ENCODE measurements at places on chromosomes 12 and 14. TPM values are rescaled to one million over a fixed set of nuclear protein-coding genes. Genes with fewer than 3 reads are reported as not detected.

GRCh38 chr12:81668475-81668874 is 90.7 kb downstream of the PPFIA2 start:
- no peak overlapping the region for H3K4me3 ChIP-seq
- H3K36me3 ChIP-seq = no peaks in the 10 kb centered on the region
- no peak for DNase-seq
- no peaks in the 10 kb centered on the region for H3K27me3 ChIP-seq

GRCh38 chr12:14612250-14612649 is 44.6 kb upstream of the PLBD1 start:
- DNase-seq = no peak
- H3K4me3 ChIP-seq = no peak overlapping the region
- no peaks in the 10 kb centered on the region for H3K36me3 ChIP-seq
- no peak overlapping the region for H3K27ac ChIP-seq
- H3K27me3 ChIP-seq = no peaks in the 10 kb centered on the region

GRCh38 chr14:103859416-103860202 is 12.2 kb upstream of the PPP1R13B start:
- no peaks in the 10 kb centered on the region for H3K36me3 ChIP-seq
- peaks cover 10% of the 10 kb centered on the region for H3K4me1 ChIP-seq
- no peak overlapping the region for H3K4me3 ChIP-seq
- no peaks in the 10 kb centered on the region for H3K27me3 ChIP-seq
- H3K27ac ChIP-seq = no peak overlapping the region

DNA sequence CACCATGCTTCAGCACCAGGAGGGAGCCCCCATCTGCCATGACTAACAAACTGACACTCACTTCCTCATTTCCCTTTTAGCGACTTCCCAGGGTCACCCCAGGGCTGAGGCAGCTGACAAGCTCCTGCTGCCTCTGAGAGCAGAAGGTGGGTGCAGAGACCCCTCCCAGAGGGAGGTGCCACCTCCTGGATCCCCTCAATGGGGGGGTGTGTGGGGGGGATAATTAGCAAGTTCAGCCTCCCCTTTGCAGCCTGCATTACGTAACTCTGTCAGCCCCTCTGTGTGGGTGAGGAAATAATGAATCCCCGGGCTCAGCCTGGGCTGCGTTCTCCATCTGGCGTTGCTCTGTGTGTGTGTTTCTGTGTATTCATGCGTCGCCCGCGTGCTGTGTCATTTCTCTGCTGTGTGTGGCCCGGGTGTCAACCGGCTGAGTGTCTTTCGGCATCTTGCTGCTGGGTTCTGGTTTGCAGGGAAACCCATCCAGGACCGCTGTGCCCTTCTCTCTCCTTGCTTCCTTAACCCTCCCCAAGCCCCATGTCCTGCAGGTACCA is 28.0 kb downstream of the NOS1 start:
- H3K27me3 ChIP-seq = no peaks in the 10 kb centered on the region
- H3K36me3 ChIP-seq = no peaks in the 10 kb centered on the region
- no peaks in the 10 kb centered on the region for H3K4me1 ChIP-seq
- no peak overlapping the region for H3K27ac ChIP-seq

DNA sequence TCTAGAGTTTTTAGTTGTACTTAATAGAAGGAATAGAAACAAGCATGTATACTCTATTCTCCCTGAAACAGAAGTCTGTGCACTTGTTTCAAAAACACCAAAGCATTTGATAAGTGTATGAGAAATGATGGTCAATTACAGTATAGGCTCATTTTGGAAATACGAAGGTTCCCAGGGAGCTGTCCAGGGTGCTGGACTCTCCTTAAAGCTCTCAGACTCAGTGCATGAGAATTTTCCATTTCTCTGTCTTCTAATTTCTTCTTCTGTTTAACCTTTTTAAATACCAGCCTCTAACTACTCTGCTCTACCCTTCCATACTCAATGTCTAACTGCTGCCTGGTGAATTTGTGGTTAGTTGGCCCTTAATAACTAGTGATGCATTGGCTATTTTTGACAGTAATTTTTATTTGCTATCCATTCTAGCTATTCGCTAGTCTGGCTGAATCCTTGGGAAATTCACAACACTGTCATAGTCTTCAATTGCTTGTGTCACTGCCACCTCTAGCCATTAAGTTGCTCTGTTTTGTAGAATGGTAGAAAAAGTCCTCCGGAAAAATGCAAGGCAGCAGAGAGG is 229.2 kb downstream of the NRXN3 start:
- DNase-seq = no peak
- H3K27me3 ChIP-seq = peaks cover 6% of the 10 kb centered on the region
- no peak overlapping the region for H3K4me3 ChIP-seq
- no peaks in the 10 kb centered on the region for H3K36me3 ChIP-seq
- no peak overlapping the region for H3K27ac ChIP-seq

- DNase-seq = no peak
- H3K36me3 ChIP-seq = no peaks in the 10 kb centered on the region
- H3K27me3 ChIP-seq = no peaks in the 10 kb centered on the region
- H3K27ac ChIP-seq = no peak overlapping the region
- H3K4me1 ChIP-seq = peaks cover 3% of the 10 kb centered on the region
- H3K4me3 ChIP-seq = no peak overlapping the region
Measured at GRCh38 chr14:101708853-101709532, 52.5 kb upstream of the PPP2R5C start.

DNA sequence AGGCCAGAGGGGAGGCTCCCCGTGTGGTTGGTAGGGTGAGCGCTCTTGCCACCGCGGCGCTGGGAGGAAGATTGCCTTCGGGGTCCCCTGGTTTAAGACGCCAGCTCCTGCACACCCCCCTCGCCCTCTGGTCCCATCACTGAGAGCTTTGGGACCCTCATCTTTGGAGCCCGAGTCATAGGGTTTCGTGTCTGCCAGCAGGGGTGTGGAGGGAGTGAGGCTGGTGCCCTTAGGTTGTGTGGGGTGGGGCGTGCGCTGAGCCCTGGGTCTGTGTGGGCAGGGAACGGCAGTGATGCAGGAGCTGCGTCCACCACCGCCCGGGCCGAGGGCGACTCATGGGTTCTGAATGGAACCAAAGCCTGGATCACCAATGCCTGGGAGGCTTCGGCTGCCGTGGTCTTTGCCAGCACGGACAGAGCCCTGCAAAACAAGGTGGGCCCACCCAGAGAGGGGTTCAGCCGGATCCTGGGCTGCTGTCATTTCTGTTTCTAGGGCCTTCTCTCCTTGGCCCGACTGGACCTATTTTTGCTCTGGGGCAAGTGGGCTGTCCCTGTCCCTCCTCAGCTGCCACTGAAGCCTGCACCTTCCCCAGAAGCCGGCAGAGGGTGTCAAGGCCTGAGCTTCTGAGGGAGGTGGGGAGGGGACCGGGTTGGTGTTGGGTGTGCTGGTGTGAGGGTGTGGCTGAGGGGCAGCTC is 12.1 kb downstream of the ACADS start:
- no peaks in the 10 kb centered on the region for H3K27me3 ChIP-seq
- no peak overlapping the region for H3K27ac ChIP-seq
- no peak overlapping the region for H3K4me3 ChIP-seq
- DNase-seq = no peak
- H3K4me1 ChIP-seq = no peaks in the 10 kb centered on the region

- H3K4me1 ChIP-seq = no peaks in the 10 kb centered on the region
- no peaks in the 10 kb centered on the region for H3K36me3 ChIP-seq
- no peak for DNase-seq
- no peak overlapping the region for H3K27ac ChIP-seq
- no peak overlapping the region for H3K4me3 ChIP-seq
Measured at GRCh38 chr14:72883961-72884360, 9.9 kb downstream of the DPF3 start.

DNA sequence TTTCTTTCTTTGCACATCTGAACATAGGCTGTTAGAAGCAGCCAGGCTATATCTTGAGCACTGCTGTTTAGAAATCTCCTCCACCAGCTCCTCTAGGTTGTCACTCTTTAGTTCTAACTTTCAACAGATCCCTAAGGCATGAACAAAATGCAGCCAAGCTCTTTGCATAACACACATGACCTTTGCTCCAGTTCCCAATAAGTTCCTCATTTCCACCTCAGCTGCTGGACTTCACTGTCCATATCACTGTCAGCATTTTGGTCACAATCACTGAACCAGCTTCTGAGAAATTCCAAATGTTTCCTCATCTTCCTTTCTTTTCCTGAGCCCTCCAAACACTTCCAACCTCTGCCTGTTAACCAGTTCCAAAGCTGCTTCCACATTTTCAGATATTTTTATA is 27.6 kb upstream of the C14orf132 start:
- no peaks in the 10 kb centered on the region for H3K4me1 ChIP-seq
- H3K27ac ChIP-seq = no peak overlapping the region
- no peaks in the 10 kb centered on the region for H3K36me3 ChIP-seq
- no peak overlapping the region for H3K4me3 ChIP-seq

- H3K4me3 ChIP-seq = no peak overlapping the region
- no peak overlapping the region for H3K27ac ChIP-seq
- H3K36me3 ChIP-seq = no peaks in the 10 kb centered on the region
- no peaks in the 10 kb centered on the region for H3K4me1 ChIP-seq
Measured at GRCh38 chr14:97408937-97409815, 612.0 kb downstream of the VRK1 start.

DNA sequence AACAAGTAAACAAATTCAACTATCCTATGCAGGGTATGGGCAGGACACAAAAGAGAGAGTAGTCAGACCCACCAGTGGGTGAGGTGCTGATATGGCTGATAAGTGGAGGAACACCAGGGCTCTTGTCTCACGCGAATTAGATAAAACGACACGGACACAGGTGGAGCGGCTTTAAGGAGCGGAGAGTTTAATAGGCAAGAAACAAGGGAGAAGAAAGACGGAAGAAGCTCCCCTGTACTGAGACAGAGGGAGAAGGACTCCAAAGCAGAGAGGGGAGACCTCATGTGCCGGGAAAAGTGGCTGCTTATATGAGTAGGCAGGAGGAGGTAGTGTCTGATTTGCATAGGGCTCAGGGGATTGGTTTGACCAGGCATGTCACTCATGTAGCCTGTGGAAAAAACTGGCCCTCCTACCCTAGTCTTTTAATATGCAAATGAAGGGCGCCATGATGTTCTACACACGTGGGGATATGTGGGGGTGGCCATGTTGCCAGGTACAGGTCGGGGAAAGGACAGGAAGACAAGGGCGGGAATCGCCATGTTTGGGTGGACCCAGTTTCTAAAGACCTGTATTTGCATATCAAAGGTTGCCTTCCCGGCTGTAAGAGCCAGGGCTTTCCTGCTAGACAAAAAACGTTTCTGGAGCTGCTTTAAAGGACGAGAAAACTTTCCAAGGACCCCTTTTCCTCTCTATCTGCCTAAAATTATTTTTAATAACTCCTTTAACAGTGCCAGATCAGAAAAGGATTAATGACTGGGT is 28.8 kb downstream of the RPGRIP1 start:
- H3K36me3 ChIP-seq = no peaks in the 10 kb centered on the region
- H3K4me1 ChIP-seq = peaks cover 8% of the 10 kb centered on the region
- peak overlapping the region; percentile 34 for H3K4me3 ChIP-seq
- H3K27ac ChIP-seq = peak overlapping the region; percentile 81
- peak; percentile 92 for DNase-seq

- H3K4me3 ChIP-seq = no peak overlapping the region
- DNase-seq = no peak
- no peak overlapping the region for H3K27ac ChIP-seq
- no peaks in the 10 kb centered on the region for H3K4me1 ChIP-seq
Measured at GRCh38 chr14:65160091-65160490, 57.8 kb upstream of the MAX start.

- H3K4me1 ChIP-seq = no peaks in the 10 kb centered on the region
- no peaks in the 10 kb centered on the region for H3K36me3 ChIP-seq
- H3K4me3 ChIP-seq = no peak overlapping the region
- no peak overlapping the region for H3K27ac ChIP-seq
Measured at GRCh38 chr12:98870504-98870903, 225.4 kb downstream of the APAF1 start.

DNA sequence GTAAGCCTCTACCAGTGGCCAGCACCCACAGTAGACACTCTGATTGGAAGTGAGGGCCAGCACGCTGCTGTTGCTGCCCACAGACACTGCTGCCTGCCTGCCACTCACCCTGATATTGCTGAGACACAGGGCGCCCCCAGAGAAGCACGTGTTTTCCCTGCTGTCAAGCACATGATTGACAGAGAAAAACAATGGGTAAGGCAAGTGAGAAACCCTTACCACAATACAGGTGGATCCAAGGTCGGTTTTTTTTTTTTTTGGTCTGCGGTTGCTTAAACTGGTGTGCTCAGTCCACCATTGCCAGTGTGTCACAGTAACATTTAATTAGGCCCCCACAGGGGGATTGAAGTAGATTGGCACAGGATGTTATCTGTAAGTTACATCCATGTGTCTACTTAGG is 65.9 kb downstream of the WDR20 start:
- no peak for DNase-seq
- peaks cover 15% of the 10 kb centered on the region for H3K36me3 ChIP-seq
- H3K4me3 ChIP-seq = no peak overlapping the region
- no peaks in the 10 kb centered on the region for H3K27me3 ChIP-seq
- H3K4me1 ChIP-seq = peaks cover 3% of the 10 kb centered on the region

DNA sequence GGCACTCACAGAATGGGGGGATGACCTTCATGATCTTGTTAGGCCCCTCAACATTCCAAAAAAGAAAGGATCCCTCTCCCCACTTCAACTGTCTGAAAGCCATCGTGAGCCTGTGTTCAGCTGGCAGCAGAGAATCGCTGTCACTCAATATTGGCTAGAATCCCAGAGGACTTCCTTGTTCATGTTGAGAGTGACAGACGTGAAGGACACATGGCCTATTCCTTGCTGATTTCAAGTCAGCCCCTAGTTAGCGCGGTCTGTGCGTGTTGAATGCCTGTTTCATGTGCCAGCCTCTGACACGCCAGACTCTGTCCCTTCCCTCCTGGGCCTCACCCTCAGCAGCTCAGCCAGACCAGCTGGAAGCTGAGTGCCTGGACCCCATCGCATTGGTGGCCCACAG is 43.1 kb downstream of the DNAH10 start:
- no peaks in the 10 kb centered on the region for H3K27me3 ChIP-seq
- no peak overlapping the region for H3K4me3 ChIP-seq
- no peaks in the 10 kb centered on the region for H3K36me3 ChIP-seq

- no peak for DNase-seq
- H3K4me3 ChIP-seq = no peak overlapping the region
- peak overlapping the region; percentile 92 for H3K27ac ChIP-seq
Measured at GRCh38 chr14:39265033-39265432, 31.3 kb downstream of the MIA2 start.

DNA sequence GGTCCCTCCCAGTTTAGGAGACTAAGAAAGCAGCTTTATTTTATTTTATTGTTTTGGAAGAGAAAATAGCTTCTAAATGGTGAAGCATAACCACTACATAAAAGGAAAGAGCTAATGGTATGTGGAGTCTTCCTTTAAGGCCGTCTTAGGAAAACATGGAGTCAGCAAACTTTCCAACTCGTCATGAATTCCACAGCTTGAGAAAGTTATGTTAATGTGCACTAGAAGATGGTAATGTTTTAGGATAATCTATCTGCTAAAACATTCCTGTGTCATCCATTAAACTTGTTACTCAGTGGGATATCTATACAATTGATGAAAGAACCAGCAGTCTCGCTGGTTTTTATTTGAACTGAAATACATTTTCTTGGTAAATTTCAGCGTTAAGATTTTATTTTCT is 448.4 kb upstream of the SEL1L start:
- no peak overlapping the region for H3K4me3 ChIP-seq
- H3K27me3 ChIP-seq = no peaks in the 10 kb centered on the region
- no peaks in the 10 kb centered on the region for H3K4me1 ChIP-seq
- DNase-seq = no peak

The GNPTAB gene
- 11.3 TPM for total RNA-seq

The SRGAP1 gene
- total RNA-seq = 13.3 TPM

The CFAP54 gene
- total RNA-seq = 0.14 TPM

The KIF5A gene
- total RNA-seq = 0.69 TPM

The ACRBP gene
- 1.9 TPM for total RNA-seq

The TSPAN11 gene
- 2.2 TPM for total RNA-seq

The AQP6 gene
- 0.09 TPM for total RNA-seq

All from pancreas (tissue), 10 donors.